Activated CD4-positive, alpha-beta T cell treated with anti-CD3 and anti-CD28 coated beads for 36 hours (primary cell): ENCODE measurements at places on chromosomes 13 and 19.

DNA sequence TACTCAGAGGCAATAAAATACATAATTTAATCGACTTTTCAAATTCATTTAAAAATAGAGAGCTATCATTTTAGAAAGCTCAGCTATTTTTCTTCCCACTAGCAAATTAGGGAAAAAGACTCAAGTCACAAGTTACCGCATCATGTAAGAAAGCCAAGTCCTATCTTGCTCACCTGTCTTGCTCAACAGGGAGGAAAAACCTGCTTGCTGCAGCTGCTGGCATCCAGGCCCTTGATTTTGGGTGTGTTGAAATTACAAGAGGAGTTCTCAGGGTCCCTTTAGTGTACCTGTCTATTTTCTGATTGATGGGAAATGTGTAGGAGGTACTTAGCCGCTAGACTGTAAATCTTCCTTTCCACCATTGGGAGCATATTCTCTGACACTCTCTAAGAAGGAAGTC, 22.2 kb downstream of the SLC10A2 start:
- DNase-seq = no peak
- H3K27me3 ChIP-seq = no peaks in the 10 kb centered on the region
- H3K4me3 ChIP-seq = no peak overlapping the region
- H3K36me3 ChIP-seq = no peaks in the 10 kb centered on the region
- no peak overlapping the region for H3K27ac ChIP-seq

DNA sequence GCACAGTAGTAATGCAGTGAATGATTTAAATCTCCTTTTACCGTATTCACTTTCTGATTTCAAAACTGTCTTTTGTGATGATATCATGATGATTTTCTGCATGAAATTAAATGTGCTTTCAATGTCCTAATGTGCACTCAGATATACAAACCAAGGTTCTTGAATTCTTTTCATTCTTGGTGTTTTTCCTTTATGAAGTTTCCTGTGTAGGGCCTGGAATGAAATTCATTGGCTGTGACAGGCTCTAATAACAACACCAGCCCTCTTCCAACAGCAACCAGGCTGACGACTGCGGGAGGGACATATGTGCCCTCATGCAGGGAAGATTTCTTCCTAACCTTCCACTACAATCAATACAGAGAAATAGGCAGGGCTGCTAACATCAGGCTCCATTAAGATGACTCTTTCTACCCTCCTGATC, 1052.0 kb downstream of the DIAPH3 start:
- H3K4me1 ChIP-seq = no peaks in the 10 kb centered on the region
- H3K36me3 ChIP-seq = no peaks in the 10 kb centered on the region
- no peak overlapping the region for H3K4me3 ChIP-seq
- no peak for DNase-seq
- H3K27ac ChIP-seq = no peak overlapping the region

- no peaks in the 10 kb centered on the region for H3K4me1 ChIP-seq
- H3K4me3 ChIP-seq = no peak overlapping the region
- DNase-seq = no peak
- no peak overlapping the region for H3K27ac ChIP-seq
Measured at GRCh38 chr19:30783936-30784335, 411.8 kb downstream of the ZNF536 start.

GRCh38 chr19:44723952-44724319, 24.6 kb upstream of the BCL3 start:
- peaks cover 4% of the 10 kb centered on the region for H3K27me3 ChIP-seq
- peak; percentile 88 for DNase-seq
- no peak overlapping the region for H3K4me3 ChIP-seq
- H3K27ac ChIP-seq = peak overlapping the region; percentile 51
- H3K36me3 ChIP-seq = no peaks in the 10 kb centered on the region
- peaks cover 33% of the 10 kb centered on the region for H3K4me1 ChIP-seq

DNA sequence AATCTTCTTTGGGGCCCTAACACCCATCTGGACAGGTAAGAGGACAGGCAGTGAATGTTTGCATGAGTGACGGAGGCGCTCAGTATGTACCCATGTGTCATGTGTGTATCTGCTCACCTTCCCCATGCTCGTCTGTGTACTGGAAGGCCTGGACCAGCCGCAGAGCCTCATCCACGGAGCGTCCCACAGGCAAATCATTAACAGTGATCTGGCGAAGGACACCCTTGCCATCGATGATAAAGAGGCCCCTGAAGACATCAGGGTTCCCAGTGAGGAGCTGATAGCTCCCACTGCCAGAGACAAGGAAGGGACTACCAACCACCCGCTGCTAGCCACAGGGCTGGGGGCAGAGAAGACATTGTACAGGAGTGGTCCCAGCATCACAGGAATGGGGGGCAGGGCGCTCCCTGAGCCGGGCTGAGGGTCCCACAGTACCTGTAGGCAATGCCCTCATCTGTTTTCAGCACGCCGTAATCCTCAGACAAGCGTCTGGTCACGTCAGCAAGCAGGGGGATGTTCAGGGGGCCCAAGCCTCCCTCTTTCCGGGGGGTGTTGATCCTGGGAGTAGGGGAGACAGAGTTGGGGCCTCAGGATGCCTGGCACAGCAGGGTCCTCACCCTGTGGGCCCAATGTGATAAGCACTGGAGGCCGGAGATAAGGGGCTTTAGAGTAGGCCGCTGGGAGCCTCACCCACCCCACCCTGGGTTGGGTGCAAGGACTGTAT, 1.7 kb downstream of the PRDX2 start:
- DNase-seq = no peak
- peaks cover 33% of the 10 kb centered on the region for H3K4me1 ChIP-seq

- H3K27me3 ChIP-seq = no peaks in the 10 kb centered on the region
- peak overlapping the region; percentile 75 for H3K27ac ChIP-seq
- H3K36me3 ChIP-seq = peaks cover 23% of the 10 kb centered on the region
- peak; percentile 47 for DNase-seq
- H3K4me1 ChIP-seq = peaks cover 22% of the 10 kb centered on the region
Measured at GRCh38 chr19:2477732-2478191, 1.8 kb downstream of the GADD45B start.

- H3K4me3 ChIP-seq = no peak overlapping the region
- H3K27ac ChIP-seq = no peak overlapping the region
- H3K4me1 ChIP-seq = no peaks in the 10 kb centered on the region
- no peaks in the 10 kb centered on the region for H3K27me3 ChIP-seq
Measured at GRCh38 chr19:18759304-18759994, 31.7 kb downstream of the COMP start.

GRCh38 chr13:111122056-111122455, 6.9 kb downstream of the ARHGEF7 start:
- no peaks in the 10 kb centered on the region for H3K36me3 ChIP-seq
- H3K4me1 ChIP-seq = no peaks in the 10 kb centered on the region
- H3K27me3 ChIP-seq = peaks cover 20% of the 10 kb centered on the region
- H3K27ac ChIP-seq = no peak overlapping the region
- no peak overlapping the region for H3K4me3 ChIP-seq
- no peak for DNase-seq

GRCh38 chr19:12899891-12900518, 9.0 kb downstream of the GCDH start:
- H3K4me3 ChIP-seq = no peak overlapping the region
- DNase-seq = peak; percentile 21
- no peak overlapping the region for H3K27ac ChIP-seq
- peaks cover 3% of the 10 kb centered on the region for H3K4me1 ChIP-seq
